ENCODE measurements at places on chromosomes 3 and 15.

DNA sequence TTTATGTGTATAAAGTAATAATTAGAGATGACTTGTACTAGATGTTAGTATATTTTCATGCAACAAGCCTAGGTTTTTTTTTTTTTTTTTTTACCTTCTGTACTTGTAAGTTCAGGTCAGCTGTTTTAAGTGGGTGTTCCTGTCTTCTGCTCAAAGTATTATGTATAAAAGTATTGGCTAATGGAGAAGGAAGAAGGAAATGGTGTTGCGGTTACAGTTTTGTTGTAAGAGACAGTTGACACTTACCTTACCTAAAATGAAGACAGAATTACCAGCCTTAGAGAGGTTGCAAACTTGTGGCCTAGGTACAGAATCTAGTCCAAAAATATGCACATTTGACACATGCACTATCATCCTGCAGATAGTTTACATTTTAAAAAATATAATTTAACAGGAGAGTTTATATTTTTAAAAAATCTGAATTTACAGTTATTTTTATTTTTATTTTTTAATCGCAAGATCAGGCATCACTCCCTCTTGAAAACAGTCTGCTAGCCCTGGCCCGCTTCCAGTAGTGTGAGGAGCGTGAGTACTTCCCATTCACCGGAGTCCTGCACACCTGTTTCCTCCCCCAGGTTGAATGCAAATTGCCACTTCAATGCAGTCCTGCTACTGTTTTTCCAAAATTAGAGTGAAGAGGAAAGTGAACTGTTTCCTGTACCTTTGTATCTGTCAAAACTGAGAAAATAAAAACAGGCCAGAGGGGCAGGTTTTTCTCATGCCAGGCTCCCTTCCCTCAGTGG lies 224.3 kb upstream of the SOX2 start:
- DNase-seq, result no peak

GRCh38 chr3:68378631-68379030 lies 553.7 kb downstream of the TAFA4 start:
- no peak for DNase-seq

DNA sequence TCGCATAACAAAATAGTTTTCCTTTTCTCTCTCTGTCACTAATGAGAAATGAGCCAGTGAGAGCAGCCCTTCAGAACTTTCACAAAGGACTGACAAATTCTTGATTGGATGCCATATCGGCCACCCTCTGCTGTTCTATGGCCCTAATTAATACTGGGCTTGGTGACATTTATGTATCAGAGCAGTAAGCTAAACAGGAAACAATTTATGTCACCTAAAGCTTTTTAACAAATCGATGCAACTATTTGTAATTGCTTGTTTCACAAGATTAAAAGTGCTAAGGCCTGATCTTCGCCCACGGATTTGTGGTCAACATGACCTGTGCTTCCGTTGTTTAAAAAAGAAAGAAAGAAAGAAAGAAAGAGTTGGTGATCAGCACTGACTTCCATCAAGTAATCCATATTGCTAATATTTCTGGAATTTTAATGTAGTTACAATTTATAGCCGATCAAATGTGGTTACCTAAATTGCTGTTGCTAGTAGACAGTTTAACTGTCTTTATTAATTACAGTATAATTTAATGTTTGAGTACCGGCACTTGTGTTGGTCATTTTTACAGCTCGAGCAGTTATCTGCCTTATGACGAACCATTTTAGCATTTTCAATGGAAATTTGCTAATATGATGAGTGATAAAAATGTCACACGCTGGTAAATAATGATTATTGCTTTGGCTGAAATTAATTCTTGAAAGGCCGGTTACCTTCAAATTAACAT lies 631.3 kb downstream of the FOXP1 start:
- no peak for DNase-seq

- DNase-seq, result no peak
Observed at GRCh38 chr3:13223574-13224237, 150.5 kb upstream of the IQSEC1 start.

GRCh38 chr3:134704133-134704532 lies 53.3 kb upstream of the KY start:
- DNase-seq, result no peak

DNA sequence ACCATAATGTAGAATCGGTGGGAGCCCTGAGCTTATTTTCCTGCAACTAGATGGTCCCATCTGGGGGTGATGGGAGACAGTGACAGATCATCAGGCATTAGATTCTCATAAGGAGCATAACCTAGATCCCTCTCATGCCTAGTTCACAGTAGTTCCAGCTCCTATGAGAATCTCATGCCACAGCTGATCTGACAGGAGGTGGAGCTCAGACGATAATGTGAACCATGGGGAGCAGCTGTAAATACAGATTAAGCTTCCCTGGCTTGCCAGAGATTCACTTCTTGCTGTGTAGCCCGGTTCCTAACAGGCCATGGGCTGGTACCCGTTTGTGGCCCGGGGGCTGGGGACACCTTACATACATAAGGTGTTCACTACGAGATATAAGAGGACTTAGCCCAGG lies 67.5 kb upstream of the LRRFIP2 start:
- no peak for DNase-seq

DNA sequence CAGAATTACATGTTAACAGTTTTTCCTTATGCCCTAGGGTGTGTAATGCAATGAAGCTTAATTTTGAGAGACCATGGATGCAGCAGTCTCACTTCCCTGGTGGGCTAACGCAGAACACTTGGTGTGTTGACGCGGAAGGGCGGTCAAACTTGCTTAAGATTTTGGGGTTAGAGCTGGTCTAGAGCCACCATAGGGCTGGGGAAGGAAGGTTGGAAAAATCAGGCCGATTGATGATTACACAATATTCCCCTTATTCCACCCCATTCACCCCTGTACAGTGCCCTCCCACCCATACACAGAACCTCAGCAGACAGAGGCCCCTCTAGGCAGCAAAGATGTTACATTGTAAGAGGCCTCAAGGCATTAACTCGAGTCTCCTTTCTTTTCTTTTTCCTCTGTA lies 24.3 kb downstream of the VGLL4 start:
- no peak for DNase-seq

GRCh38 chr3:35338186-35338585 lies 301.1 kb upstream of the ARPP21 start:
- no peak for DNase-seq

DNA sequence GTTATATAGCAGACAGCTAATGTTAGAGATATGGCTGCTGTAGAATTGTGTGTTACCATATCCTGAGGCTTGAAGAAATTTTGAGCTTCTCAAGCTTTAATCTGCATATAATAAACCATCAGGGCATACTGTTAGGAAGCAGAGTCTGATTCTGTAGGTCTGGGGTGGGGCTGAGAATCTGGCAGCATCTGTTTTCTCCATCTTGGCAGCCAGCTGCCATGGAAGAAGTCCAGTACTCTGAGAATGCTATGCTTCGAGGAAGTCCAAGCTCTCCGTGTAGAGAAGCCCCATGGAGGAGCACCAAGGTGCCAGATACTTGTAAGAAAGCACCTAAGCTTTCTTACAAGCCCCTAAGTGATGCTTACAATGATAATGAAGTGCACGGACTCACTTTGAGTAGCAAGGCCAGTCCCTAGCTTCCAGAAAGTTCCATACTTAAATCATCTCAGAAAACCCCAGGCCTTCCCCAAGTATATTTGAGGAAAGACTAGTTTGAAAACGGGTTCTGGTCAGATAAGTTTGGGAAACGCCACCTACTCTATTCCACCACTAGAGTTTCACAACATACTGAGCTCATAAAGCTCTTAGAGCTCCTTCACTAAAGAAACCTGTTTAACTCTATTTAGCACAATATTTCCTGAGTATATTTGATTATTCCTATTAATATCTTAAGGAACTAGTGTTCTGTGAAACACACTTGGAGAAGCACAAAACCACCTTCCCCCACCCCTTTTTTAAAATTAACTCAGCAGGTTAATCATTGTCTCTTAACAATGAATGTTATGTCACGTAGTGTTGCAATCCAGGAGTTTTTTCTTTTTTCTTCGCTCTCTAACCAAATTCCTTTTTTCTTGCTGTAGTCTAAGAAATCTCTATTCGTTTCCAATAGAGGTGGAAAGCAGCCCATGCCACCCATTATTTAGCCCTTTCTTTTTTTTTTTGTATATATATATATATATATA lies 59.9 kb upstream of the RASGRP1 start:
- no peak for DNase-seq

DNA sequence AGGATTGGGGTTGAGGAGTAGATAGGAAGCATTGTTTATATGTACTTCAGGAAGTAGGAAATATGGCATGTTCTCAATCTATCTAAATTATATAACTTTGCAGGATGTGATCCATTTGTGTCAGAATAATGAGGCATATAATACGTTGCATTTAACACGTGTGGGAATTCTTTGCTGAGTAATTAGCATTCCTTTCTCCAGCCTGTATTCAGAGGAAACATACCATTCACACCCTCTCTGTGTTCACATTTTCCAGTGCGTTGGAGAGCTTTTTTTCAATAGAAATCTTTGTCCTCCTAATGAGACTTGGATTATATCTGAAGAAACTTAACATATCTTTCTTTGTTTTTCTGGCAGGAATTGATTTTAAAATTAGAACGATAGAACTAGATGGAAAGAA lies 33.0 kb upstream of the APH1B start:
- DNase-seq, result no peak

GRCh38 chr3:106819440-106819839 lies 557.8 kb upstream of the CCDC54 start:
- DNase-seq, result no peak

- no peak for DNase-seq
Observed at GRCh38 chr15:62895905-62896316, 146.6 kb upstream of the TPM1 start.

- no peak for DNase-seq
Observed at GRCh38 chr3:124962403-124962940, 27.9 kb upstream of the MUC13 start.

DNA sequence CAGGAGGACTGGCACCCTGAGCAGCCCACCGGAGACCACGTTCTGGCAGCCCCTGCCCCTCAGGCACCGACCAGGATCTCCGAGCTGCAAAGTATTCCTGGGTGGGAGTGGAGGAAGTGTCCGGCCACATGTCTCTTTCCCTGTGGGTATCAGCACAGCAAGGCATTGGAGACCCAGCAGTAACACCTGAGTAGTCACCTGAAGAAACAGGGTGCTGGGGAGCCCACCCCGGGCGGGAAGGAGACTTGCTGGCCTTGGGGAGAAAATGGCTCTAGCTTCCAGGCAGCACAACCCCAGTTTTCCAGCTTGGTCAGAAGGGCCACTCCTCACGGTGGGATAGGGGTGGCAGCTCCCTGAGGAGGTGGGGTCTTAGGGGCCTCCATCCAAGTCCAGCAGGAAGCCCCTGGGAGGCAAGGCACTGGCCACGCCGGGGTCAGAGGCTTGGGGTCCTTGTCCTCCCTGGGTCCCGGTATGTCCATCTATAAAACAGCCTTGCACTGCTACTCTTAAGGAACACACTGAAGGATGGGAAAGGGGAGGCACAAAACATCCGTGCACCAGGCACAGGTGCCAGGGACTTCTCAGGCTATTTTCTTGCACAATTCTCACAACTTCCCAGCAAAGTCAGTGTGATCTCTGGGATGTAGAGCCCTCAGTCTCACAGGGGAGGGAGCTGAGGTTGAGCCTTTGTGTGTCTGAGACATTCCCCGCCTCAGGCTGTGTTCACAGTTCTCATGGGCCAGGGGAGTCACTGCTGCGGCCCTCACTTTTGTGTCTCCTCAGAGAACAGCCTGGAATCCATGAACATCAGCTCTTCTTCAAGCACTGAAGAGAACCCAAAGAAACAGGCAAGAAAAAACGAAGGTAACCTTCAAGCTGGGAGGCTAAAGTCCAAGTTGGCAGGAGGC lies 11.9 kb downstream of the CFAP100 start:
- no peak for DNase-seq

DNA sequence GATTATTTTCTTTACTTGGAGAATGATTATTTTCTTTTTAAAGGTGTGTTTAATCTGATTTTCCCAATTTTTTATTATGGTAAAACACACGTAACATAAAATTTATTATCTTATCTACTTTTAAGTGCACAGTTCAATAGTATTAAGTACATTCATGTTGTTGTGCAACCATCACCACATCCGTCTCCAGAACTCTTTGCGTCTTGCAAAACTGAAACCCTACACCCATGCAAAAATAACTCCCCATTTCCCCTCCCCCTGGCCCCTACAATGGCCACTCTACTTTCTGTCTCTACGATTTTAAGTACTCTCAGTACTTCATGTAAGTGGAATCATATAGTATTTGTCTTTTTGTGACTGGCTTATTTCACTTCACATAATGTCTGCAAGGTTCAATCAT lies 230.7 kb downstream of the SATB1 start:
- DNase-seq, result no peak

- DNase-seq, result no peak
Observed at GRCh38 chr3:131564812-131565211, 62.0 kb upstream of the MRPL3 start.

GRCh38 chr3:128950223-128950938 lies 43.5 kb downstream of the CFAP92 start:
- DNase-seq, result no peak

DNA sequence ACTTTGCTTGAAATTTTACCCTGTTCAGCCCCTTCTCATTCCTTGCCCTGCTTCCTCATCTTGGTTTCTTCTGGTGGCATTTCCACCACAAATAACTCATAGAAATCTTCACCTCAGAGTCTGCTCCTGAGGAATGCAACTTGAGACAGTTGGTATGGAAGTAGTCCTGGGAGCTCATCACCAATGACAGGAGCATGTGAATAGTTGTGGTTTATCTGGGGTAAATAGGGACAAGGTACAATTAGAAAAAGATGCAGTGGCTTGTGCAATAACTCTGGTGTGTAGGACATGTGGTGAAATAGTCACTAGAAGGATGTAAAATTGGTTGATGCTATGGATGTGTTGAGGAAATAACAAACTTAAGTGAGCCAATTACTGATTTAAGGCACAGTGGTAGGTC lies 72.7 kb upstream of the CHRNA7 start:
- no peak for DNase-seq

- DNase-seq, result no peak
Observed at GRCh38 chr3:17585394-17586325, 156.8 kb downstream of the TBC1D5 start.

DNA sequence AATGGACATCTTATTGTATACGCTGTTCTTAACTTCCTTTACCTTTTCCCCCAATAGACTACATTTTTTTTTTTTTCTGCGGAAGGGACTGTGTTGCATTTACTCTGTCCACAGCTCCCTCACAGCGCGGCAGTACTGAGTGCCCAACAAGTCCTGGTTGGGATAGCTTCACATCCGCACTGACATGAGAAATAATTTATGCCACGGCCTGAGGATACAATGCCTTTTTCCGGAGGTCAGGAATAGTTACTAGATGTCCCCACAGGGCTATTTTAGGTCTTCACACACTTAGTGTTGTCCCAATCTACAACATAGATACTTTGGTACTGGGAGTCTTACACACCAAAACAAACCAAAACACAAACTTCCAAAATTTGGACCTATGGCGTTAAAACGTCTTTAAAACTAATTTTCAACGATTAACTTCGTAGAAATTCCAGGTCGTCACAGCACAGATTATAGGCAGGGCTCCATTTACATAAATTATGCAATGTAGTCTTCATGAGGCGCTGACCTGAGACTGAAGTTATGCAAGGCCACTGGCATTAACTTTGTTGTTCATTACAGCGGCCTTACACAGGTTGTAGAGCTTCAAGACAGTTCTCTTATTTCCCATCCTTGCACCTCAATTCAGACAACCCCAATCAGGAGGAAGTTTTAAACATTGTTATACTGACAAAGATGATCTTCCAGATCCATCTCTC lies 989 bp upstream of the PPIB start:
- no peak for DNase-seq
